ENCODE measurements at places on chromosomes 1 and 21. TPM values are rescaled to one million over a fixed set of nuclear protein-coding genes. Genes with fewer than 3 reads are reported as not detected.

ADCY10 gene
- not detected for total RNA-seq

RNF186 gene
- total RNA-seq: not detected

SYCP1 gene
- total RNA-seq: 0.24 TPM

GRCh38 chr1:208161656-208162375 is 82.4 kb downstream of the PLXNA2 start:
- no peak for DNase-seq

DNA sequence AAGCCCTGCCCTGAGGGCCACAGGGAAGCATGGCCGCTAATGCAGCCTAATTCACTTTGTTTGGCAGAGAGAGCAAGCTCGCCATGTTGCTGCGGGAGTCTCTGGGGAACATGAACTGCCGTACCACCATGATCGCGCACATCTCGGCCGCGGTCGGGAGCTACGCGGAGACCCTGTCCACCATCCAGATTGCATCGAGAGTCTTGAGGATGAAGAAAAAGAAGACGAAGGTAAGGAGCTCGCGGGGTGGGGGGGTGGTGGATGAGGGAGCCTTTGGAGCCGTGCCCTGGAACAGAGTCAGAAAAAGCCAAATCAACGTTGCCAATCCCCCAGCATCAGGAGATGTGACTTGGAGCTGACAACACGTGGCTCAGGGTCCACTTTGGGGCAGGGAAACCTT is 529.4 kb downstream of the KIF26B start:
- no peak for DNase-seq

DNA sequence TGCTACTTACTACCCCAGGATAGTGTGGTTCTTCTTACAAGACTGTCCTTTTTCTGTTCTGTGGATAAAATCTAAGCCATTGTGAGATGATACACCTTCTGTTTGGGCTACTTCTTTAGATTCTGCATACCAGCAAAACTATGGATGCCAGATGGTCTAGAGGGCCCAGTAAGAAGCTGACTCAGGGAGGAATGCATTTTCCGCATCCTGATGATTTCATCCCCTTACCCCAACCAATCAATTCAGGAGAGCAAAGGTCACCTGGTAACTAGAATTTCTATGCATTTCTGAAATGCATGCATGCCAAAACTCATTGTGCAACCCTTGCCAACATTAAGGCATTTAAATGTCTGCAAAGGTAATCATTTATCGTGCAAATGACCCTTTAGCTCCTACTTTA is 285.7 kb upstream of the ZP4 start:
- peak; percentile 21 for DNase-seq

- no peak for DNase-seq
Measured at GRCh38 chr1:175179837-175180590, 12.6 kb downstream of the KIAA0040 start.

DNA sequence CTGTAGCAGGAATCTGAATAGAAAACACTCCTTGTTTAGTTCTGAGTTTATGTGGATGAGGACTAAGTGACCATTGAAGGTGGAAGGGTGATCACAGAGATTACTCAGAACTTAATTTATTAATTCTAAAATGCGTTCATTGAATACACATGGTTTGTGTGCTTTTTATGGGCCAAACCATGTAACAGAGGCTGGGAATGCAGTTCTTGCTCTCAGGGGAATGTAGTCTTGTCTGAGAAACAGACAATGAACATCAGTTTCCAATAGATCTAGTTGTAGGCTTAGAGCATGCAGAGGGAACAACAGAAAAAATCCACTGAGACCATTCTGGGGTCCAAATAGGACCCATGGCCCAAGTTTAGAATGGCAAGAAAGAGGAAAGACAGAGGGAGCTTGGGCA is 46.1 kb downstream of the ITSN1 start:
- no peak for DNase-seq

DNA sequence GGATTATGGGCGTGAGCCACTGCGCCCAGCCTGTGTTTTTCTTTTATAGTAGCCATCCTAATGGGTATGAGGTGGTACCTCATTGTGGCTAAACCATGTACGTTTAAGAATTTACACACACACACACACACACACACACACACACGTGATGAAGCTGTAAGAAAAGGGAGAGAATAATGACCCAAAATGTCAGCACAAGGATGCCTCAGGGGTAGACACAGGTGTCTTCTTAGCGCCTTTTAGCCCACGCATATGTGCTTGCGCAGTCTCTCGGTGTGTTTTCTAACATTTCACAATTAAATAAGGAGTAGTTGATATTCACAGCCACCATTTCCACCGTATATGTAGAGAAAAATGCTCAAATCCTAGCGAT is 782 bp upstream of the PFKL start:
- DNase-seq: no peak

- DNase-seq: no peak
Measured at GRCh38 chr1:195193134-195193533, 1415.1 kb downstream of the KCNT2 start.
